ENCODE measurements at places on chromosomes 3 and 15. TPM values are rescaled to one million over a fixed set of nuclear protein-coding genes. Genes with fewer than 3 reads are reported as not detected.

DNA sequence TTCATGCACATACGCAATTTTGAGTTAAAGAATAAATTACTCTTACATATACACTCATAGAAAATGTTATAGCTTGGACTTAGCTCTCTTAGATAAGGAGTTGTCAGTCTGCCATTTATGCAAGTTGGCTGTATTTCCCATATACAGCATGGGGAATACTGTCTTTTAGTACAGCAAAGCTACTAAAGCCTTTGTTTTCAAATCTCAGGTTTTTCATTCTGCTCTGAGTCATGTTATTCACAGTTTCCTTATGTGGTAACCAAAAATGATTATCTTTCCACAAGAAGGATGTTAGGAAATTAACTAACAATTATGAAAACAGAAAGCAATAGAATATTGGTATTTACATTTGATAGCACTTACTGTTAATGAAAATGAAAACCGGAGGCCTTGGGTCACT lies 4.3 kb upstream of the TIPARP start:
- no peak overlapping the region for H3K4me3 ChIP-seq
- no peaks in the 10 kb centered on the region for H3K4me1 ChIP-seq

- no peaks in the 10 kb centered on the region for H3K36me3 ChIP-seq
- H3K4me1 ChIP-seq = peaks cover 5% of the 10 kb centered on the region
- H3K27me3 ChIP-seq = no peaks in the 10 kb centered on the region
- H3K27ac ChIP-seq = no peak overlapping the region
- DNase-seq = no peak
- H3K4me3 ChIP-seq = no peak overlapping the region
These were observed 85.4 kb upstream of the TLE3 start for GRCh38 chr15:70182858-70183695.

DNA sequence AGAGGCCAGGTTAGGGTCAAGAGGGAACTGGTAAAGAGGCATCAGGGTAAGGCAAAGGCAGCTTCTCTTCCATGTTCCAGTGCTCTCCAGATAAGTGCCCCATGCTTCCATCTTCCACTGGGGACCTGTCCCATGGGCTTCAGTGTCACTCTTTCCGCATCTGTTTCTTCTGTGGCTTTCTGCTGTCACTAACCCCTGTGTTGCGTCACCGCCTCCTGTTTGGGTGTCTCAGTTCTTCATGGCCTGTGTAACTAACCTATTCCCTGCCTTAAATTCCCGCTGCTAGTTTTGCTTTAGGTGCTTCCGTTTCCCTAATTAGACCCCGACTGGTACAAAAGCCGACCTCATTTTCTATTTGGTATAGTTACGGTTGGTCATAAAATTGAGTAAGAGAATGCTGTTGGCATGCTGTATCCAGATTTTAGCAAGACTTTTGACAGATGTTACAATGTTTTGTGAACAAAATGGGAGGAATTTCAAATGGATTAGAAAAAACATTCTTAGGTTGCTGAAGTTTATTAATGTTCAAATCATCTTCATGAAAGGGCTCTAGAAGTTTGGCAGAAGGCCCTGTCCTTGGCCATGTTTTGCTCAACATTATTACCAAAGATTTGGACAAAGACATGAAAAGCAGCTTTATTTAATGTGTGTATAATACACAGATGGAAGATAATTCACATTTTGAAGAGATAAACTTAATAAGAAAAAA lies 245.3 kb downstream of the BBX start:
- no peak overlapping the region for H3K27ac ChIP-seq
- H3K4me1 ChIP-seq = no peaks in the 10 kb centered on the region
- no peaks in the 10 kb centered on the region for H3K36me3 ChIP-seq

DNA sequence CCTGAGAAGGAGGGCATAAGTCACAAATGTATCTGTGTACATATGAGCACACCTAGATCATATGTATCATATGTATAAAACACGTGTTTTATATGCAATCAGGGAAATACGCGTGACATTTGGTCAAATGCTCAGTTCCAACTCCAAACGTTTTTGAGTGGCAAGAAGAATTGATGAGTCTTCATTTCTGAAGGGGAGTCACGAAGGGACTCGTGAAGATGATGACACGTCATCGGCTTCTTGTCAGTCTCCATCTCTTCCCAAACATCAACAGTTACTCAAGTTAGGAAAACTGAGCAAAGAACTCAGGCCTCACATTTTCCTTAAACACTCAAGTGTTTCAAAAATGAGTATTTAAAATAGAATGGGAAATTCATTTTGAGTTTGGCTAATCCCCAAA lies 79.4 kb downstream of the B3GNT5 start:
- H3K27ac ChIP-seq = no peak overlapping the region
- no peak overlapping the region for H3K4me3 ChIP-seq
- DNase-seq = no peak
- H3K27me3 ChIP-seq = no peaks in the 10 kb centered on the region

DNA sequence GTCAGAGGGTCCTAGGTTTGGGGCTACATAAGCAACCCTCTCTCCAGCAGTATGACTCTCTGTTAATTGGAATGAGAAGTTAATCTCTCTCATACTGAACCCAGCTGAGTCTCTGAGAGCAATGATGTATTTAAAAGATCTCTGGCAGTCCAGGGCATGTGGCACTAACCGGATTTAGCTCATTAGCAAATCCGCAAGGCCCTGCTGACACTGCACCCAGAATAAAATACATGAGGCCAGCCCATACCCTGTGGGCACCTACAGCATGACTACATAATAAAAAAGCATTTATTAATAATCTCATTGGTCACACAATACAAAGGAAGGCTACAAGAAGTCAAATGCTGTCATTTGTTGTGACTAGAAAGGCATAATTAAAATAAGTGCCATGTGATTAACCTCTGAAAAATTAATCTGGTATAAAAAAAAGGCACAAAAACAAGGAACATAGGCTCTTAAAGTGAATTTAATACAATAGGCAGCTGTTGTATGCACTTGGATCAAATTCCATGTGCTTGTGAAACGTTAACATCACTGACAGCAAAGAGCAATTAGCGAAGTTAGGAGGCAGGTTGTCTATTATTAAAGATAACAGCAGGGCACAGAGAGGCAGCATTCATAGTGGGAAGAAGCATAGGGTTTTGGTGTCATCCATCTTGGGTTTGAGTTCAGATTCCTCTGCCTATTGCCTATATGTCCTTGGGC lies 381.2 kb downstream of the WDR72 start:
- no peak overlapping the region for H3K4me3 ChIP-seq
- no peak for DNase-seq
- H3K4me1 ChIP-seq = no peaks in the 10 kb centered on the region
- no peaks in the 10 kb centered on the region for H3K27me3 ChIP-seq
- H3K36me3 ChIP-seq = no peaks in the 10 kb centered on the region

DNA sequence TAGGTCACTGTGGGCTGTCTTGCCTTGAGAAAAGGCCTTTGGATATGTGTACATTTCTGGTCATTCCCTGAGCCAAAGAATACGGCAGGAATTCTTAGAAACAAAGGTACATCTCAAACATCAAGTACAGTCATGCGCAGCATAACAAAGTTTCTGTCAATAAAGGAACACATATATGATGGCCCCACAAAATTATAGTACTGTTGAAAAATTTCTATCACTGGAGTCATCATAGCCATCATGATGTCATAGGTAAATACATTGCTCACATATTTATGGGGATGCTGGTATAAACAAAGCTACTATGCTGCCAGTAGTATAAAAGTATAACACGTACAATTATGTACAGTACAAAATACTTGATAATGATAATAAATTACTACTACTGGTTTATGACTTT lies 38.9 kb upstream of the NECTIN3 start:
- no peaks in the 10 kb centered on the region for H3K36me3 ChIP-seq
- no peak overlapping the region for H3K27ac ChIP-seq
- H3K27me3 ChIP-seq = no peaks in the 10 kb centered on the region
- no peak overlapping the region for H3K4me3 ChIP-seq
- H3K4me1 ChIP-seq = no peaks in the 10 kb centered on the region

GRCh38 chr15:89754361-89755154 lies 3.5 kb upstream of the MESP1 start:
- H3K36me3 ChIP-seq = no peaks in the 10 kb centered on the region
- H3K4me3 ChIP-seq = no peak overlapping the region
- H3K27ac ChIP-seq = no peak overlapping the region
- no peaks in the 10 kb centered on the region for H3K27me3 ChIP-seq
- no peak for DNase-seq

- H3K36me3 ChIP-seq = no peaks in the 10 kb centered on the region
- H3K4me3 ChIP-seq = no peak overlapping the region
- no peaks in the 10 kb centered on the region for H3K27me3 ChIP-seq
- peaks cover 19% of the 10 kb centered on the region for H3K4me1 ChIP-seq
These were observed 79.6 kb downstream of the CPN2 start for GRCh38 chr3:194271460-194272035.

DNA sequence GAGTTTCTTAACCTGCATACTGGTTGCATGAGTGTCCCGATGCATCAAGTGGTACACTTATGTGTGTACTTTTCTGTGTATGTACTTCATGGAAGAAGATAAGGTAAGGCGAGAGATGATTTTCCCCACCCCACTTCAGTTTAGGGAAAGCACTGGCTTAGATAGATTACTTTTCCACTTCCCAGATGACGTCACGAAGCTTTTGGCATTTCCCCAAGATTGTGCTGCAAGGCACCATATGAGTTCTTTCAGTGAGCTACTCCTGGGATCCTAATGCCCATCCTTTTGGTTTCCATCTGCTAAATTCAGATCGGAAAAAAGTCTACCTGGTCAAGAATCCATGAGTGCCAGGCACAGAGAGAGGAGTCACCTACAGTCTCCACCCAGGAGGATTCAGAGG lies 4.5 kb downstream of the IL17RB start:
- no peaks in the 10 kb centered on the region for H3K4me1 ChIP-seq
- no peaks in the 10 kb centered on the region for H3K27me3 ChIP-seq
- no peaks in the 10 kb centered on the region for H3K36me3 ChIP-seq
- H3K27ac ChIP-seq = no peak overlapping the region
- H3K4me3 ChIP-seq = no peak overlapping the region

GRCh38 chr3:12370758-12371157 lies 81.9 kb downstream of the PPARG start:
- no peaks in the 10 kb centered on the region for H3K27me3 ChIP-seq
- H3K36me3 ChIP-seq = no peaks in the 10 kb centered on the region
- H3K4me3 ChIP-seq = no peak overlapping the region
- DNase-seq = no peak
- H3K27ac ChIP-seq = peak overlapping the region; percentile 16

GRCh38 chr3:38368238-38368637 lies 21.7 kb downstream of the XYLB start:
- no peaks in the 10 kb centered on the region for H3K27me3 ChIP-seq
- no peaks in the 10 kb centered on the region for H3K36me3 ChIP-seq

GRCh38 chr3:43964640-43965039 lies 273.9 kb downstream of the ABHD5 start:
- no peak overlapping the region for H3K4me3 ChIP-seq
- no peak overlapping the region for H3K27ac ChIP-seq
- no peaks in the 10 kb centered on the region for H3K4me1 ChIP-seq

DNA sequence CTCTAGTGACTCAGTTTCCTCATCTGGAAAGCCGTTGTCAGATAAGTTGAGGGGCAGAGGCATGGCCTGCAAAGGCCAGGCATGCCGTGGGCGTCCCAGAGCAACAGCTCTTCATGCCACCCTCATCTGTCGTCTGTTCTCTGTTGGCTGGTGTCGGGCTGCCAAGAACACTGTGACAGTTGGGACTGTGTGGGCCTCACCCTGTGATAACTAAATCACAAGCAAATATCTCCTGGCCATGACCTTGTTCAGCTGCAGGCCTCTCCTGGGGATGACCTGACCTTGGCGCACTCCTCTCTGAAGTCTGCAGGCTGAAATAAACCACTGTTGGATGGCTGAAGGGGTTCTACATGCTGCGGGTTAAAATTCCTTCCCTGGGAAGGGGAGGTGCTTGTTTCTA lies 145.9 kb downstream of the SHQ1 start:
- no peaks in the 10 kb centered on the region for H3K36me3 ChIP-seq
- no peaks in the 10 kb centered on the region for H3K27me3 ChIP-seq
- no peaks in the 10 kb centered on the region for H3K4me1 ChIP-seq
- no peak overlapping the region for H3K27ac ChIP-seq
- DNase-seq = no peak

DNA sequence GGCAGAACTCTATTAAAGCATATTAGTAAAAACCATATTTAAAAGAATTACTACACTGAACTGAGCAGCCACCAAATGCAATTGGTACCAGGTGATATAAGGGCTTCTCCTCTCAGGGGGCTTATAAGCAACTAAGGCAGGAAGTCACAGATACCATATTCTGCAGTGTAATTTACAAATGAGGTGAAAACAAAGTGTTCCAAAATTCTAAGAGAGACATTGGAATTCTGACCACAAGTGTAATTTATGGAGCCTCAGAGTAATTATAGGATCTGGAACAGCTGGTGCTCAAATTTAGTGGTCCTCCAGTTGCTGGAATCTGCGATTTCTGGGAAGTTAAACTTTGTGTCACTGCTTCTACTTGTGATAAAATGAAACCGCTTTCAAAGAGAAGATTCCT lies 3.1 kb upstream of the NR1I2 start:
- no peak overlapping the region for H3K4me3 ChIP-seq
- H3K27ac ChIP-seq = no peak overlapping the region
- H3K27me3 ChIP-seq = no peaks in the 10 kb centered on the region
- DNase-seq = no peak
- no peaks in the 10 kb centered on the region for H3K36me3 ChIP-seq

DNA sequence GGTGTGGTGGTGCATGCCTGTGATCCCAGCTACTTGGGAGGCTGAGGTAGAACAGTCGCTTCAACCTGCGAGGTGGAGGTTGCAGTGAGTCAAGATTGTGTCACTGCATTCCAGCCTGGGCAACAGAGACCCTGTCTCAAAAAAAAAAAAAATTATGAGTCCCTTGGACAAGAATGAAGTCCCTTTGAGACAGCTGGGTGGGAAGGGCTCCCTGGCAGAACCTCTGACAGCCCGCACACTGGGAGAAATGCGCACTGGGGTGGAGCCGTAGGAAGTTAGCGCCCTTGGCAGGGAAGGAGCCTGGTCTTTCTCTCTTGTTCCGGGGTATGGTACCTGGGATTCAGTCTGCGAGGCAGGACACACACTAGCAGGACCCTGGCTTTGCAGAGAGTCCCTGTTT lies 51.4 kb downstream of the SLC30A4 start:
- no peaks in the 10 kb centered on the region for H3K36me3 ChIP-seq
- no peaks in the 10 kb centered on the region for H3K4me1 ChIP-seq
- DNase-seq = no peak
- no peak overlapping the region for H3K27ac ChIP-seq
- no peaks in the 10 kb centered on the region for H3K27me3 ChIP-seq
- H3K4me3 ChIP-seq = no peak overlapping the region

DNA sequence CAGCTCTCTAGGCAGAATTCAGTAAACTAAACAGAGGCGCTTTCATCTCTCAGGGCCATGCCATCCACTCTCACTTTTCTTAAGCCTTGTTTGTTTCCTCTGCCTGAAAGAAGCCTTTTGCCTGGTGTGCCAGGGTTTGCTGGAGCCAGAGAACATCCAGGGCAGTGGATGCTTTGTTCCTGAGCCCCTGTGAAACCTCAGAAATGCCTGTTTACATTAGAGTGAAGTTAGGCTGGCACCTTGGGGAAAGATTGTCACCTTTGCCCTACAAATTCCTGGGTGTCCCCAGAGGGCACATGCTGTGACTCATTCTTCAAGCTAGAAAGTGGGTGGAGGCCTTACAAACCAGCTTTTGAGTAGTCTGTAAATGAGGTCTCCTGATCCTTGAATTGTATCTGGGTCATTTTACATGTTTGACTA lies 10.7 kb upstream of the TRAK1 start:
- no peaks in the 10 kb centered on the region for H3K36me3 ChIP-seq
- no peak for DNase-seq
- H3K4me3 ChIP-seq = no peak overlapping the region
- peak overlapping the region; percentile 39 for H3K27ac ChIP-seq

Gene TRH
- total RNA-seq = 0.37 TPM

Gene PLCB2
- total RNA-seq = 19.0 TPM

Gene CACNA2D3
- total RNA-seq = 0.83 TPM

Gene SLC51A
- 0.48 TPM for total RNA-seq

Gene EFCAB12
- 0.76 TPM for total RNA-seq

Gene RASGRF1
- not detected for total RNA-seq

Gene AP3B2
- 6.9 TPM for total RNA-seq

Gene PLSCR5
- not detected for total RNA-seq

Gene SPTSSB
- total RNA-seq = not detected

Gene PDZRN3
- total RNA-seq = 87.3 TPM

Gene CHL1
- 2.6 TPM for total RNA-seq

Gene FILIP1L
- 99.1 TPM for total RNA-seq

Measured in uterus (tissue), 4 donors.